NCI-H1092 (cell line): ENCODE measurements at places on chromosomes 7 and 10.

DNA sequence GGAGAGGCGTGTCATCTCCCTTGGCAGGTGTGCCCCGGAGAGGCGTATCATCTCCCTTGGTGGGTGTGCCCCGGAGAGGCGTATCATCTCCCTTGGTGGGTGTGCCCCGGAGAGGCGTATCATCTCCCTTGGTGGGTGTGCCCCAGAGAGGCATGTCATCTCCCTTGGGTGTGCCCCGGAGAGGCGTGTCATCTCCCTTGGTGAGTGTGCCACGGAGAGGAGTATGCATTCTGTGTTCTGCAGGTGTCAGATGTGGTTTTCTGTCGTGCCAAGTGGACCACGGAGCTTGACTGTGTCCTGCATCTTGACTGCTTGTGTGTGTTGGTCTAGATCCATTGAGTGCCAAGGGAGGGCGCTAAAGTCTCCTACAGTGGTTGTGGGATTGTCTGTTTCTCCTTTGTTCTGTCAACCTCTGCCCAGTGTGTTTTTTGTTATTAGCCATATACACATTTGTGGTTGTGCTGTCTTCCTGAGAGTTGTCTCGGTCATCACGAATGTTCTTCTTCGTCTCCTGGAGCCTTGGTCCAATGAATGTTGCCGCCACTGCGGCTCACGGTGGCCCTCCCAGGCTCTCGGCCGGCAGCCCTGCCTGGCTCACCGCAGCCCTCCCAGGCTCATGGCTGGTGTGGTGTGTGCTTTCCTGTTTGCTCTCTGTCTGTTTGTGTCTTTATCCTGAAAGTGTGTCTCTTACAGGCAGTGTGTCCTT, 96.8 kb downstream of the INPP5A start:
- no peak for DNase-seq

DNA sequence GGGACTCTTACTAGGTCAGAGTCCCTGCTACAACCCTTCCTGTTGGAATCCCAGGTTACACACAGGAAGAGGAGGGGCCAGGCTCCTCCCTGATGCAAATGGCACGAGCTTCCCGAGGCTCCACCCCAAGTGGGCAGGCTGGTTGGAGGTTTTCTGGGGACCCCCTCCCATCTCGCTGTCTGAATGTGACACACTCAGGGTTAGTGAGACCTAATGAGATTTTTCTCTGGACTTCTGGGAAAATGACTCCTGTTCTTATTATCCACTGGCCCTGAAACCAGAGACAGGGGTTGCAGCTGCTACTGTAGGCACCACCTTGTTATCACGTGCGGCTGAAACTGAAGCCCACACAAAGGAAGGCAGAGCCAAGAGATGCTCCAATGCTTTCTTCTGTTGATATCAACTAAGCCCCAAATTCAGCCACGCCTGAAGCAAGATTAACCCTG, 103.3 kb downstream of the FAM107B start:
- no peak for DNase-seq

GRCh38 chr10:69866688-69867461, 65.2 kb downstream of the COL13A1 start:
- no peak for DNase-seq

DNA sequence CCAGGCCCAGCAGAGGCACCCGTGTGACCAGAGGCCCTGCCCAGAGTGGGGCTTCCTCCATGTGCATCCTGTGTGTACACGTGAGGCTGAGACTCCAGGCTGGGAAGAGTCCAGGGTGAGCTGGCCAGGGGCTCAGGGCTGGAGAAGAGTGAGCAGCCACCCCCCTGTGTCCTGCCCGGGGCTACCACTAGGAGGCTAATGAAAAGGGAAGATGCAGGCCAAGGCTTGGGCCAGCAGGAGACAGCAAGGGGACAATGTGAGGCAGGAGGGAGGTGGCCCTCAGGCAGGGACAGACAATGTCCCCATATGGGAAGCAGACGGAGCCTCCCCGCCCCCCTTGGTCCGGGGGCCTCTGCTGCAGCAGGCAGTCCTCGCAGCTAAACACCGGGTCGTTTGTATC, 102.0 kb downstream of the HIF1AN start:
- no peak for DNase-seq

GRCh38 chr7:122746948-122747347, 44.2 kb upstream of the RNF148 start:
- DNase-seq: no peak

DNA sequence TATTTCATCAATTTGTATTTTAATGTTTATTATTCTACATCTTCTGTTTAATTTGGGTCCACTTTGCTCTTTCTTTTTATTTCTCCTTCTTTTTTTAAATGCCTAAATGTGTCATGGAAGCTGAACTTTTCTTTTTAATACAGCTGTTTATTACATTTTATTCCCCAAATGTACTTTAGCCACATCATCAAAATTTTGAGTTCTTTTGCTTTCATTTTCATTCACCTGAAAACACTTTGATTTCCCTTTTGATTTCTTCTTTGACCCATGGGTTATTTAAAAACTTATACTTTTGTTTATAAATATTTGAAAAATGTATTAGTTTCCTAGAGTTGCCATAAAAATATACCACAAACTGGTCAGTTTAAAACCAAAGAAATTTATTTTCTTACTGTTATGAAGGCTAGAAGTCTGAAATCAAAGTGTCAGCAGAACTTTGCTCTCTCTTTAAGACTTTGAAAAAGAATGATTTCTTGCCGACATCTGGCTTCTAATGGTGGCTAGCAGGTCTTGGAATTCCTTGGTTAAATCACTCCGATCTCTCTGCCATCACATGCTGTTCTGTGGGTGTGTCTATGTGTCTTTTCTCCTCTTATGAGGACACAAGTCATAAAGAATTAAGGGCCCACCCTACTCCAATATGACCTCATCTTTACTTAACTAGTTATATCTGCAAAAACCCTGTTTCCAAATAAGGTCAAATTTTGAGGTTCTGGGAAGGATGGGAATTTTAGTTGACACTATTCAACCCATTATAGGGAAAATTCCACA, 225.5 kb downstream of the ANKRD7 start:
- DNase-seq: no peak

DNA sequence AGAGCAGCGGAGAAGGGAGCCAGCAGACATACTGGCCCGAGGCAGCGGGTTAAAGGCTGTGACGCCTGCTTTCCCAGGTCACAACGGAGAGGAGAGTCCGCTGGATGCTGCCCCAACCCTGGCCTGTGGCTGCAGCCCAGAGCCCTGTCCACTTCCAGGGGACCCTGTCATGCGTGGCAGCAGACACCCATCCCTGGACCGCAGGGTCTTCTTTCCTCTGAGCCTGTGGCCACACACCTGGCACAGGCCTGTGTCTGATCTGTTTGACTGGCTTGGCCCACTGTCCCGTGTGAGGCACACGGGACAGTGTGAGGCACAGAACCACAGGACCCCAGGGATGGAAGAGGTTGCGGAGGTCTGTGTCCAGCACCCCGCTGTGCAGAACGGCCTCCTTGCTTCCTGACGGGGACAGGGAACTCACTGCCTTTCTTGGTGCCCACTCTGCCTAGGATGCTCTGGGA, 42.4 kb downstream of the INSIG1 start:
- no peak for DNase-seq

- no peak for DNase-seq
These were observed 25.1 kb downstream of the RAB18 start for GRCh38 chr10:27529010-27529783.

- DNase-seq: no peak
These were observed 145.7 kb downstream of the PAXIP1 start for GRCh38 chr7:154857240-154857639.

DNA sequence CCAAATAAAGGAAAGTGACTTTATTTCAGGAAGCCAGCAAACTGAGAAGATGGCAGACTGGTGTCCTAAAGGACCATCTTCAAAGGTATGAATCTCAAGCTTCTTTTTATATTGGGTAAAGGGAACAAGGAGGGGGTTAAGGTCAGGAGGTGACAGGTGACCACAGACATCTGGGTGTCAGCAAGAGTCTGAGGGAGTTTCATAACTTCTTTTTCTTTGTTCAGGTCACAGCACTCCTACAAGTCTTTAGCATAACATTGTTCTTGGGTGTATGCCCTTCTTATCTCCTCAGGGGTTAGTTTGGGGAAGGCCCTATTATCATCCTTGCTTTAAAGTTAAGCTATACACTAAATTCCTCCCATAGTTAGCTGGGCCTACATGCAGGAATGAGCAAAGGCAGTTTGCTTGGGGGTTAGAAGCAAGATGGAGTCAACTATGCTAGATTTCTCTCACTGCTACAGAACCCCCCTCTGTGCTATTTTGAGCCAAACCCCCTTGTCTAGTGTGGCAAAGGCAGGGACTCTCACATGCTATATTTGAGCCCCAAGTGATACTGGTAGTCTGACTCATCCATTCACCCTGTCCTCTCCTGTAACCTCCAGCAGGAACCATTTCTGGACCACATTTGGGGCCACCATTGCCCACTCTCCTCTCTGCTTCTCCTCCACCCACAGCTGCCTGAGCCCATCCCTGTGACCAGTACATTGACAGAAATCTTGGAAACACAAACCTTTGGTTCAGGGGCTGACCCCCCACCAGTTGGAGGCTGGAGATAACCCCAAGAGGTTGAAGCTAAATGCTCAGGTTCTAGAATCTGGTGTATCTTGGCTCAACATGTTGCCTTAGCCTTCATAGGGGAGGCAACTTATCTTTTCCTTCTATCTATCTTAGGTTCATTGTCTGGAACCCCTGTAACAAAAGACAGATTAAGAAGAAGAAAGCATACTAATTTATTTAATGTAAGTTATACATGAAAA, 55.5 kb upstream of the LRGUK start:
- DNase-seq: no peak

DNA sequence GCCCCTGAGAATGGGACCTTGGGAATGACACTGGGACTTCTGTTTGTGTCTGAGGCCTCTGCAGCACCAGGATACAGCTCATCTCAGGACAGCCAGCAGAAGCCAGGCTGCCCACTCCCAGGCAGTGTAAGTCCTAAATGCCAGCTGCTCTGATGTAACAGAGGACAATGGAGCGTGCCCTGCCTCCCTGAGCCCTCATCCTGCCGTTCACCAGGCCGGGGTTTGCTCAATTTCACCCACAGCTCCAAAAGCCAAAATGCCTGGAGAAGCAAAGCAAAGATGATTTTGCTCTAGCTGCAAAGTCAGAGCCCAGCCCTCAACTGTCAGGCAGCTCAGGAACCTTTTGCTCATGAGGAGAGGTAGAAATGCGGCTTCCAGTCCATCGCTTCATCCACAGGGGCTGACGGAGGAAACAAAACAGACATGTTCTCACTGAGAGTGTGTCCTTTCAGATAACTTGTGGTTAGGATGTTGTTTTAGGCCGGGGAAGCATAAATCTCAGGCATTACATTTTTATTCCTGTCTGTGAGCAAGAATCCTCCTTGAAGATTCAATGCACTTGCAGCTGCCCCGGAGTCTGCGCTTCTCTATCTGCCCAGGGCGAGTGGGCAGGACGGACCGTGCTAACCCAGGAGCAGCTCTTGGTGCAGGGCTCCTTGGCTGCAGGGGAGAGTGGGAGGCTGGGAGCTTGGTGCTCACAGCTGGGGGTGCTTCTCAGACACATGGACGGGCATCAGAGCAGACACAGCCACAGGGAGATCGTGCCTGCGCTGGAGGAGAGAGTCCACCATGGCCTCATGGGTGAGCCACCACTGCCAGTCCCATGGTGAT, 83.2 kb upstream of the CHST15 start:
- no peak for DNase-seq

- DNase-seq: no peak
These were observed 407.0 kb downstream of the SORCS1 start for GRCh38 chr10:106757521-106757920.

DNA sequence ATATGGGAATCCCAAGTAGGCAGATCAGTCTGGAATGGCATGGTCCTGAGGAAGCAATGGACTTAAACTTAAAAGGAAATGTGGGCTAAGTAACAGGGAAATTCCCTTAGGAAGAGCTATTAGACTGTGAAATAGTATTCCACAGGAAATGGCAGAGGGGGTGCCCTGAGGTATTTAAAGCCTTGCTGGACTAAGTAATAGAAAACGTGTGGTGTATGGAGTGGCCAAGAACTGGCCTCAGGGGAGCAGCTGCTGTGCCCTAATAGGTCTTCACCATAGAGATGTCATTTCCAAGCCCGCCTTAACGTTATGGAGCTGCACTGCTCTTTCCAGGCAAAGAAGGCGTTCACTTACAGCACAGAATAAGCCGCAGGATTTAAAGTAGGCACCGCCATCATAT, 365.2 kb upstream of the ZMIZ1 start:
- DNase-seq: no peak
